NCI-H774 (cell line): ENCODE measurements at places on chromosomes 2 and 18.

DNA sequence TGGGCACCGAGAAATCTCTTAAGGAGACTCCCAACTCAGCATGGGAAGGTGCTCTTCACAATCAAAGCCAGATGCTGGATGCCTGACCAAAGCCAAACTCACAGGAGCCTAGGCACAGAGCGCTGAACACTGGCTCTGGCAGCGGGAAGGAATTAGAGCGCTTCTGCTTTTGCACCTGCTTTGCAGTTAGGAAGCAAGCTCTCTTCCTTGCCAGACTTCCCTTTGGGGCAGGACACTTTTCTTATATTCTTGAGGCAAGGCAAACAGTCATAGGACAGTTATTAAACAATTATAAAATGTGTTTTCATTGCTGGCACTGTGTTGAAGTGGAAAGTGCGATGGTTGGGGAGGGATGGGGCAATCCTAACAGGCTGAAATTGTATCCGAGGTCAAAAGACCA, 79.6 kb upstream of the DNMT3A start:
- DNase-seq = no peak

- peak; percentile 16 for DNase-seq
Measured at GRCh38 chr2:120059483-120059882, 46.6 kb downstream of the EPB41L5 start.

GRCh38 chr2:197442857-197443256, 8.0 kb upstream of the SF3B1 start:
- DNase-seq = no peak

DNA sequence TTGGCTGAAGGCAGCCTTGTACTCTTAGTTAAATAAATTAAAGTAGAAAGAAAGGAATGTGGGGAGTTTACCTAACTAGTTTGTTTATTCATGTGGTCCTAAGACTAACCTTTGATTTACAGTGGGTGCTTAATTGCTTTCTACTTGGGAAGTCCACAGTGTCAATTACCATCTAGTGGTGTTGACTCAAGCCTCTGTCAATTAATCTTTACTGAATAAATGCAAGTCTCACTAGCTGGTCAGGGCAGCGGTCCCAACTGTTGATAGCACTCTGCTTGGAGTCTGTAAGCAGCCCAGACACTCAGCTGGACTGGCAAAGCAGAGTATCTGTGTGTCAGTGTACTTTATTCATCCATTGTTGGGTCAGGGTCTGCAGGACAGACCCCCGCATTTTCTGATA, 15.8 kb downstream of the ZNF514 start:
- DNase-seq = no peak

GRCh38 chr18:24063121-24063731, 48.7 kb downstream of the TTC39C start:
- no peak for DNase-seq
